ENCODE measurements at places on chromosomes 2 and 18.

- no peak for DNase-seq
Observed at GRCh38 chr2:168145011-168145410, 102.4 kb downstream of the STK39 start.

DNA sequence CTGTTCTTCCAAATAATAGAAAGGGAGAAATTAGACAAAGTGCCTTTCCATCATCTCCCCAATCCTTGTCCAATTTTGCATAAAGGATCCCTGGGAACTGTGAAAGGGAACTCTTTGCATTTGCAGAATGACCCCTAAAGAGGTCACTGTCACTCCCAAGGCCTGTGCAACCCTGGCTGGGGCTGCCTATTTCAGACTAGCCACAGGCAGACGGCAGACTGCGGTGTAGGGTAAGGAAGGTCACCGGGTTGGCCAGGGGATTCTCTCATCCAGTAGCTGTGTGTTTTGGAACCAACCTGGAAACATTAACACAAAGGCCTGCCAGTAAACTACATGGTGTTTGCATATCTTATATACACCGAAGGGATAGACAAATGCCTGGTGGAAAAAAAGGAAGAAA lies 818.7 kb downstream of the BCL11A start:
- DNase-seq, result no peak

DNA sequence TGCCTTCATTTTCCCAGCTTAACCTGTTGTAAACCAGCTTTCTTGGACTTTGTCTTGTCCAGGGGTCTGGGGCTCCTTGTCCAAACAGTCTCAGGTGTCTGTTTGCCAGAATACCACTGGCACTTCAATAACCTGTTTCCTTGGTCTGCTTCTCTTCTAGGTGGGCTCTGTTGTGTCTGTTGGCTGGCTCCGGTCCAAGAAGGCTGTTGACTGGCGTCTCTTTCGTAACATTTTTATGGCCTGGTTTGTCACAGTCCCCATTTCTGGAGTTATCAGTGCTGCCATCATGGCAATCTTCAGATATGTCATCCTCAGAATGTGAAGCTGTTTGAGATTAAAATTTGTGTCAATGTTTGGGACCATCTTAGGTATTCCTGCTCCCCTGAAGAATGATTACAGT lies 17.0 kb downstream of the SLC20A1 start:
- no peak for DNase-seq

DNA sequence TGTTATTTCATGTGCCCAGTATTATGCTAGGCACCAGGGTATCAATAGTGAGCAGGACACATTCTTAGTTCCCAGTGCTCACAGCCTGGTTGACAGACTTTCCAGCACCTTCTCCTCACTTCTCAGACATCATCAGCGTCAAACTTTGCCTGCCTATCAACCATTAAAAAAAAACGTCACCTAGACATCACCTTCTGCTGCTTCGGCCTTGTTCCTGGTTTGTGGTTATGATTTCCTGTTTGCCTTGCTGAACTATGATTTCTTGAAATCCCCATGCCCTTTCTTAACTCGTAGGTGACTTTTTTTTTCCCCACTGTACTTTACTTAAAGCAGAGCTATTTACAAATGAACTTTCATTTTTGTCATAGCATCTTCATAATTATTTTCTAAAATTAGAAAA lies 60.4 kb upstream of the NABP1 start:
- no peak for DNase-seq

DNA sequence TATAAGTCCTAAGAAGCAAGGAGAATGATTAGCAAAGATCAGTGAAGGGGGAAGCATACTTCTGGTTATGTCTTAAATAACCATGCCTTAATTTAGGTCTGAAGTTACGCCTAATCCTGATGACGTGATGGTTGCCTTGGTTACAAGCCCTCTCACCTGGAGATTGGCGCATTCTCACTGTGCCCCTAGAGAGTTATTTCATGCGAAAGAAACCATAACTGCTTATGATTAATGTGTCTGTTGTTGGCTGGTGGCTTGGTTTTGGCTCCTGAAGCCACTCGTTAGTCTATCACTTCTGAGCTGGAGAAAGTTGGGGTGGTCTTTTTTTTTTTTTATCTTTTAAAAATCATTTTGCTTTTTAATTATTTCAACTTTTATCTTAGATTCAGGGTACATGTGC lies 47.0 kb downstream of the TNFRSF11A start:
- DNase-seq, result peak; percentile 81

GRCh38 chr2:197950006-197950405 lies 145.6 kb downstream of the PLCL1 start:
- no peak for DNase-seq

- peak; percentile 70 for DNase-seq
Observed at GRCh38 chr2:233674995-233675394, 3.3 kb downstream of the UGT1A9 start.

DNA sequence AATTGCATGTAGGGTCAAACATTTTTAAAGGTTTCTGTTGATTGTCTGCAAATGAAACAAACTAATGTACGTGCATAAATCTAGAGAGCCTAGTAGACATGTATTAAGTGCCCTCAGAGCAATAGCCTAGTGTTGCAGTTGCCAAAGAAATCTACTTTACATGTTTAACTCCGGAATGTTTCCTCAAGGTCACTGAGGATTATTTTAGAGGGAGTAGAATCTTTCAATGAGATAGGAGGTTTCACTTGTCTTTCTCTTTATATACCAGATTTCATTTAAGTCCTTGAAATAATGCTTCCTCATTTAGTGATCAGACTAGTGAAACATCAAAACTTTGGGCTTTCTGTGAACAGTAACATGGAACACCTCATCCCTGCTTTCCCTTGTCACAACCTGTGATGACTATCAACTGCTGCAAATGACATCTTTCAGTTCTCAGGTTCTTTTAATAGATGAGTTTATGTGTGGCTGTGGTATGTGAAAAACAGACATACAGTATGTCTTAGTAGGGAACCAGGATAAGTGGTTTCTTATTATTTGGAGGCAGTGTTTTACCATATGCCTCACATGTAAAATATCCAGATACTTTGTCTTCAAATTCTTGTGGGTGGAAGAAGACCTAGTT lies 5.5 kb downstream of the UBE2E3 start:
- no peak for DNase-seq

- no peak for DNase-seq
Observed at GRCh38 chr2:98607104-98607503, 1.2 kb downstream of the COA5 start.

GRCh38 chr2:86020984-86021383 lies 84.7 kb downstream of the POLR1A start:
- no peak for DNase-seq

DNA sequence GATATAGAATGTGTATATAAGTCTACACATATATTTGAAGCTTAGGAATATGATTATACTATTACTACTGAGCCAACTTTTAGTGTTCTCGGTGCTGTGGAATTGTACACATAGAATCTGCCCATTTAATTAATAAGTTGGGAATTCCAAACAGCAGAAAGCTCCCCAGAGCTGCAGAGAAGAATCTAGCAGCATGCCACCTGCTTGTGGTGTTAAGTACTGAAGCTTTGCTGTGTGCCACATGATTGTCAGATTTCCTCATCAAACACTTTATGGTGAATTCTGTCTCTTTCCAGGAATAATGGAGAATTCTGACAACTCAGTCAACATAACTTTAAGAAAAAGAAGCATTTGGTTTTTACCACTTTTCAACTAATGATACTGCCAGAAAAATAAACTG lies 117.8 kb downstream of the WDSUB1 start:
- DNase-seq, result no peak

- no peak for DNase-seq
Observed at GRCh38 chr2:215793747-215794595, 219.4 kb downstream of the MREG start.

DNA sequence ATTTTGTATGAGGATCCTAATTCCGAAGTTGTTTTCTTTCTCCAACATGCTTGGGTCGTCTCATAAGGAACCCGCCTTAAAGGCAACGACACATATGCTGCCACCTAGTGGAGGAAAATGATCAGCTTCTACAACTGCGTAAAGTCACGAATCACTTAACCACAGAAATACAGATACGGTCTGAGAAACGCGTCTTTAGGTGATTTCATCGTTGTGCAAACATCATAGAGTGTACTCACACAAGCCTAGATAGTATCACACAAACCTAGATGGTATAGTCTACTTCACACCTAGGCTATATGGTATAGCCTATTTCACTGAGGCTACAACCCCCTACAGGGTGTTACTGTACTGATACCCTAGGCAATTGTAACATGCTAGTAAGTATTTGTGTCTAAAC lies 13.1 kb downstream of the GNLY start:
- peak; percentile 69 for DNase-seq

- DNase-seq, result peak; percentile 75
Observed at GRCh38 chr18:5518899-5519371, 24.9 kb downstream of the EPB41L3 start.

DNA sequence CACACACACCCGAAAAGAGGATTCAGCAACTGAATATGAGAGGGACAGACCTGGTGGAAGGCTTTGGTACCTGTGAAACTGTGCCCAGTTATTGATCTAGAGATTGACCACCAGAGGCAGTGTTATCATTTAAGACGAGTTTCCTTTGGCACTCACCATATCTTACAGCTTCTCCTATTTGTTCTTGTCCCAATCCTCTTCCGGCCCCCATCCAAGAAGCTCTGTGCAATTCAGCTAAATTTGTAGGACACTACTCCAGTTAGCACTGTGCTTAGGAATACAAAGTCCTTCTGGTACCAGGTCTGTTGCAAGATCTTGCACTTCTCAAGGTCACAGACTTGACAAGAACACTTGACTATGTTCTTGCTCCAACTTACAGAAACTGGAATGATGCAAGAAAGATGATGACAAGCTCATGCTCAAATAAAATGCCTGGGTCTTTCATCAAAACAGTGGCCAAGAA lies 177.7 kb downstream of the TMEM247 start:
- DNase-seq, result peak; percentile 25

GRCh38 chr2:220332886-220333285 lies 705.5 kb downstream of the SLC4A3 start:
- DNase-seq, result no peak

DNA sequence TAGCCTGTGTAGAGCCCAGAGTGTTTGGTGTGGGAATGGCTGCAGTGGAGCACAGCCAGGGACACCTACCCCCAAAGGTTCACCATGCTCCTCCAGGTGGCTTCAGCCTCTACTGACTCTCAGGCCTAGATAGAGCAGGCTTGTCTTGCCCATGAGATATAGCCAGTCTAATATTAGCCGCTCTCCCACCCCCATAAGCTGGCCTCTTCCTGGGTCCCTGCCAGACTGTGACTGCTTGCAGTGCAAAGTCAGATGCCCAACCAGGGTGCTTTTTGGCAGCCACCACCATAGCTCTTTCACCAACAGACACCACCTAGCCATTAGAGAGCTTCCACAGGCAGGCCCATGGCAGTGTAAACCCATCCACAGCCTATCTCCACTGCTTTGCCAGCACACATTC lies 405.3 kb downstream of the MBD2 start:
- no peak for DNase-seq

GRCh38 chr18:26134107-26134506 lies 438 bp downstream of the PSMA8 start:
- no peak for DNase-seq

- DNase-seq, result no peak
Observed at GRCh38 chr2:128594953-128595677, 276.4 kb upstream of the HS6ST1 start.

DNA sequence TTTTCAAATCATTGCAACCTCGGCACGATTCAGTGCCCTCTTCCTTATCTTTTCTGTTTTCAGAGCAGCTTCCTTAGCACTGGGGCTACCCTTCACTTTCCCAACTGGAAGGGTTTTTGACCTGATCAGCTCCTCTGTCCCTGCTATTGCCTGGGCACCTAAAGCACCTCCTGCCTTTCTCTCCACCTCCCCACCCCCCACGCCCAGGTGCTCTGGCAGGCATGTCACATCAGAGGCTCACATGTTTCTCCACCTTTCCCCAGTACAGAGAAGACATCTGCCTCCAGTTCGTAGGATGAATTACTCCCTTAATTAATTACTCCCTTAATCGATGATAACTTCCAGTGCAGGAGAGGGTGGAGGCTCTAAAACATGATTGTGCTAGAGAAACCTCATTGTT lies 88.7 kb upstream of the LCLAT1 start:
- no peak for DNase-seq

GRCh38 chr2:167608487-167608886 lies 638.9 kb downstream of the STK39 start:
- no peak for DNase-seq

DNA sequence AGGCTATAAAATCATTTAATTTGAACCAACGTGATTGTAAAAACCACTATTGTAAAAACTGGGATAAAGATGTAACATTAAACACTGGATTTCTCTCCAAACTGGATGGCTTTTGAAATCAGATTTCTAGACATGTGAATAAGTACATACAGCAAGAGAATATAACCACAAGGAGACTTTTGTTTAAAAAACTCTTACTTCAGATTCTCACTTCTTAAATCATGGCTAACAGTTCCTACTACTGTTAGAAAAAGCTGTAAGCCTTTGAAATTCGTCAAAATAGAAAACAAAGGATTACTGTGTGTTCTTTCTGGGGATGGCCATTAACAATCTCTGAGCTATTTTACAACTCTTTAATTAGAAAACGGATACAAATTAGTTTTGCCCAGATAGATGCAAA lies 39.4 kb upstream of the SH3BP4 start:
- DNase-seq, result no peak

GRCh38 chr18:59672235-59672711 lies 24.9 kb downstream of the CCBE1 start:
- DNase-seq, result peak; percentile 2

GRCh38 chr18:13362607-13363006 lies 144.0 kb downstream of the LDLRAD4 start:
- DNase-seq, result no peak

DNA sequence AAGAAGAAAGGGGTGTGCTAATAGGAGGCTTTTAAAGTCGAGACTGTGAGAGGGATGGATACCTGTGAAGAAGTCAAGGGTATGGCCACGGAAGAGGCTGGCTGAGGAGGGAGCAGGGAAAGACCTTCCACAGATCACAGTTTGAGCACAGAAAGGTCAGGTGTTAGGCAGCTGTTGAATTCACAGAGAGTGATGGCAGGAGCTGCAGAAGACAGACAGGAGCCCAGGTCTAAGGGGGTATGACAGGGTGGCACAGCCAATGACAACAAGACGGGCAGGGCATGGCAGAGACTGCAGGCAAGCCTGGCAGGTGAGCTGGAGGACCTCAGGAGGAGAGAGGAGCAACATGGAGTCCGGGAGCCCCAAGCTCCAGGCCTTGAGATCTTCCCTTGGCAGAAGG lies 163.1 kb downstream of the LAMA1 start:
- DNase-seq, result no peak

DNA sequence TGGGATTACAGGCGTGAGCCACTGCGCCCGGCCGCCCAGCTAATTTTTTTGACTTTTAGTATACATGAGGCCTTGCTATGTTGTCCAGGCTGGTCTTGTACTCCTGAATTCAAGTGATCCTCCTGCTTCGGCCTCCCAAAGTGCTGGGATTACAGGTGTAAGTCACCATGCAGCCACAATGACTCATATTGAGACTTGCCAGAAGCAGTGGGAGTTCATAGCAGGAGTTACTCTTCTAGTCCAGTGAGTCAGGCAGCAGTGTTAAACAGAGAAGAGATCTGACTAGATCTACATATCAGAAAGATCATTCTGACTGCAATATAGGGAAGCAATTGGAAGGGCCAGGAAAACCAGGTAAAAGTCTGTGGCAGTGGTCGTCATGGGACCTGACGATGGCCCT lies 1.5 kb upstream of the FLACC1 start:
- DNase-seq, result no peak

- no peak for DNase-seq
Observed at GRCh38 chr2:221535824-221536223, 36.3 kb downstream of the EPHA4 start.

- DNase-seq, result no peak
Observed at GRCh38 chr2:63875559-63876245, 34.0 kb downstream of the UGP2 start.

GRCh38 chr2:161983331-161983651 lies 90.7 kb downstream of the DPP4 start:
- DNase-seq, result no peak

GRCh38 chr2:101989740-101990460 lies 1.9 kb upstream of the IL1R2 start:
- no peak for DNase-seq
